IPS-NIHi11 (cell line): ENCODE measurements at places on chromosomes 2 and 18.

DNA sequence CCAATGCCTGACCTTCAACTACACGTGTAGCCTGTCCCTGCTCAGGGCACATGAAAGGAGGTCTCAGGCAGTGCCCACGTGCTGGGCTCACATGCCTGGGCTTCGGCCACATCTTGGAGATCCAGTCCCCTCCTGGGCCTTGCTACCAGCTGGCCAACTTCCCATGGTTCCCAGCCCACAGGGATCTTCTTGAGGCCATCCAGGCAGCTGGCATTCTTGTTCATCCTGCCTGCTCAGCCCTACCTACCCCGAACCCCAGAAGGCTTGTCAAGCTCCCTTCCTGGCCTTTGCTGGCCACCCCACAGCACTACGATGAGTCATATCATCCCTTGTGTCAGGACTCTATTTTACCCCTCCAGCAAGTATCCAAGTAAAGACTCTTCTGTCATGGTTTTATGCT is 97.1 kb downstream of the ZBTB7C start:
- DNase-seq, result no peak

DNA sequence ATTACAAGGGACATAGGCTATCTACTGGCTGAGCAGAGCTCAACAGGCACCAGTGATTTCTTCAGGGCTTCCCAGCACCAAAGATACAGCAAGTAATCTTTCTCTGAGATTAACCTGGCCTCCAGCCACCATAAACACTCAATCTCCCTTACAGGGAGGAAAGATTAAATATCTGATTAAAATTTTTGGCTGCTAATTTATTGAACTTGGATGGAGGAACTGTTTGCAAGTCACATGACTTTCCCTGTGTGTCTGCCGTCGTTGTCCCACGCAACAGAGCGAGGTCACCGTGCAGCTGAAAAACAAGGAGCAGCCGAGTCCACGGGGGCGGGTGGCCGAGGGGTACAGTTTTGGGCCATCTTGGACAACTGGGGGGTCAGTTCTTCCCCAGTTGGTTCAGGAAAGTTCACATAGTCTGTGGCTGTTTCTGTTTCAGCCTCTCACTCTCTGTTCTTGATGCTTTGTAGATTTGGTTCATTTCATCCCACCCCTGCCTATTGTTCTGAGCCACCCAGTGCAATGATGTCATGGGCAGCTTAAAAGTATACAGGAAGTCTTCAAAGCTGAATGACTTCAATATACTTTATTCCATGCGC is 186.8 kb upstream of the CTAGE1 start:
- no peak for DNase-seq

DNA sequence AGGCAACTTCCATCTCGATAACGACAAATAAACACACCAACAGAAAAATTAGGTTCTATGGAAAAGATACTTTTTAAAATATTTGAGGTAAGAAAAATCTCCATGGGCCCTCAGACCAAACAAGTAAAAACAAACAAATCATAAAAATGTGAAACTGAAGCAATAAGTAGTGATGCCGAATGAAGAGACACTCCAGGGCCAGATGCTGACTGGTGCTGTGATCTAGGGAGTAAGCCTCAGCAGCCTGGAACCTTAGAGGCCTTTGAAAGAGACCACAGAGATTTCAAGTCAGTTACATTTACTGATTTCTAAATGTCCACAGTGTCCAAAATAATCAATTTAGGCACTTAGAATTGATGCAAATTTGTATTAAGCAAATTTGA is 1144.7 kb downstream of the CNTNAP5 start:
- no peak for DNase-seq

DNA sequence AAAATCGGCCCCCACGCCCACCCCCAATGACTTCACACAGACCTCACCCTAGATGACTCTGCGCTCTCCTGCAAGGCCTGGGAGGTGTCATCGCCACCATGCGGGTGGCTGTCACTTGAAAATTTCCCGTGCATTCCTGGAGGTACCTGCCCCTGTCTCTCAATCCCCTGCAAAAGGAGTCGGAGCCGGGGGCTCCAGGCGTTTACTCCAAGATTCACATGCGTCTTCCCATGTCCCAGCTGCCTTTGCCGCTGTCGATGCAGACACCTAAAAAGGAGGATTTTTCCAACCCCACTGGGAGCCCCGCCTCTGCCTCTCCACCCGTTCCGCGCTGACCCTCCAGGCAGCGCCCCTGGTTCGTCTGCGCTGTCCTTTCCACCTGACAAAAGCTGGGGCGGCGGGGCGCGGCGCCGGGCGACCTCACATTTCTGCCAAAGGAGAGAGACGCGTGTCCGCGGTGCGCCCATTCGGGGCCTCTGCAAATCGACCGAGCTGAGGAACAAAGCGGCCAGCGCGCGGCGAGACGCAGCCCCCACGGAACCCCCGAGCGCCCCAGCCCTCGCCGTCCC is 667 bp downstream of the REEP1 start:
- no peak for DNase-seq

DNA sequence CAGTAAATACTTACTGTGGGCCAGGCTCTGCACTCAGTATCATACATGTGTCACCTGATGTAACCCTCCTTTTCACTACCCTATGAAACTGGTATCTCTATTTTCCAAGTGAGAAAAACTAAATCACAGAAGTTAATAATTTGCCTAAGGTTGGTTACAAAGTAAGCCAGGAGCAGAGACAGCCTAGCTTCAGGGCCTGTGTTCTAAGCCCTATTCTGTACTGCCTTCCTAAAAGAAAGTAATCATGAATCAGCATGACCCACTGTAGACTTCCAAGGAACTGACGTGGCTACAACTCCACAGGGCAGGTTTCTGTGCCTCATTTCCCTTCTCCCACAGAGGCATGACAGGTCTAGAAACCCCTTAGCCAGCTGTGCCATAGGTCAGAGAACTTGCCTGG is 14.3 kb downstream of the ZNF142 start:
- DNase-seq, result no peak

DNA sequence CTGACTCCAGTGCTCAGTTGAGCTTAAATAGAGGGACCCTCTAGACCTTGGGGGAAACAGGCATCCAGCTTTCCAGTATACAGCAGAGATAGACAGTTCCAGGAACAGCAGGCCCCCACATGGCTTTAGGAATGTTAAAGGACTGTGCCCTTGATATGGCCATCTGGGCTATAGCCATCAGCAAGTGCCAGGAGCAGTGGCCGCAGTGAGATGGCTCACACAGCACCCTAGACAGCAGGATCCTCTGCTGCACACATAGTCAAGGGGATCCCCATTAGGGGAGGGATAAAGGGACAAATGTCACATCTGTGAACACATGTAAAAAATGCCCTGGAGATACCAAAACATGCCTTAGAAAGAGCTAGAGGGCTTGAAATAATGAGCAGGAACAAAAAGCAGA is 213.4 kb downstream of the PTH2R start:
- DNase-seq, result no peak

GRCh38 chr2:98157557-98157956 is 70.6 kb downstream of the VWA3B start:
- DNase-seq, result peak; percentile 49

DNA sequence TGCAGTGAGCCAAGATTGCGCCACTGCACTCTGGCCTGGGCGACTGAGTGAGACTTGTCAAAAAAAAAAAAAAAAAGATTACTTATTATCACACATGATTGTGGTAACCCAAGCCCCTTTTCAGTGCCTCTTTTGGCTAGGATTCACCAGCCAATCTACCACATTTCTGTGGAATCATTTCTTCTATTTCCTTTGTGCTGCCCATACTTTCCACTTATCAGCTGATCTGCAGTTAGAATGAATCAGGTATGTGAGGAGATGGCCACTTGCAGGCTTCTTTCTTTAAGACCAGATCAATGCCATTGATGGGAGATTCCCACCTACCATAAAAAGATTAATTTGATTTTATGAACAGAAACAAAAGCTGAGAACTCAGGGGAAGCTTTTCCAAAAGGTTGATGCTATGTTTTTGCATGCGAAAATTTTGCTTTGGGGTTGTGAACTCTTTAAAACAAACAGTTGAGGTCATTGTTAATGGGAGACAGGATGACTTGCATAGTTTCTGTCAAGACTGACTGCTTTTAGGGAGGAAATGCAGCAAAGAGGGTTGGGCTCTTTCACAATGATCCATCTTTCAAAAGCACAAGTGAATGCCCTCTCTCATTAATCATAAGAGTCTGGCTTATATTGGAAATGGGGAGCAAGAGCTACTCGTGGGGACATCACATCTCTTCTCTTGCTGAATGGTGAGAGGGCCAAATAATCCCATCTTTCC is 66.9 kb upstream of the CYP26B1 start:
- no peak for DNase-seq

DNA sequence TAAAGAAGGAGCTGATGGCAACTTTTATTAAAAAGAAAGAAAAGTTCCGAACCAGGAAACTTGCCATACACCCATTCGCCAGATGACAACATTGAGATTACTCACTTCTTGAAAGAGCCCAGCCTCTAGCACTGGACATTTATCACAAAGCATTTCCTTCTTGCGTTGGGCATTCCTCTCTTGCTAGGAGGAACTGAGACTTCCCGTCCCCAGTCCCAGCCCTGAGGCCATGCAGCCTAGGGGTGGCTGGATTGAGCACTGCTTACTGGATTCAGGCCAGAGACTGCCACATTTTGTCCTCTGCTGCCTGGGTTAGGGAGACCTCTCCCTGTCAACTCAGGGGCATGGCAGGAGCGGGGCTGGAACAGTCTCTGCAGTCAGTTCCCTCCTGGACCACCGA is 80.1 kb downstream of the SDC1 start:
- DNase-seq, result no peak

DNA sequence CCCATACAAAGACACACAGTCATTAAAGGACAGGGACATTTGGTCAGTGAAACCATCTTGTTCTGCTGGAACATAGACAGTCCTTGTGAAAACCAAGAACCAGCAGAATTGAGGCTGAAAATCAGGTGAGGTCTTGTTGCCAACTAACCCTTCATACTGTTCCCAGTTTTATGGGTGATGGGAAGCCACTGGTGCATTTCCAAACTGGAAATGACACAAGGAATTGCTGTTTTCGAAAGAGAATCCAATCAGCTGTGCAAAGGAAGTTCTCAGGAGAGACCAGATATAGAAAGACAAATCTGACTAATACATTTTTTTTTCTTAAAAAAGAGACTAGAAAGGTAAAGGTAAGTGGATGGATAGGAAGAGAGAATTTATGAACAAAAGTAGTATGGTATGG is 948.2 kb downstream of the TSN start:
- DNase-seq, result no peak

DNA sequence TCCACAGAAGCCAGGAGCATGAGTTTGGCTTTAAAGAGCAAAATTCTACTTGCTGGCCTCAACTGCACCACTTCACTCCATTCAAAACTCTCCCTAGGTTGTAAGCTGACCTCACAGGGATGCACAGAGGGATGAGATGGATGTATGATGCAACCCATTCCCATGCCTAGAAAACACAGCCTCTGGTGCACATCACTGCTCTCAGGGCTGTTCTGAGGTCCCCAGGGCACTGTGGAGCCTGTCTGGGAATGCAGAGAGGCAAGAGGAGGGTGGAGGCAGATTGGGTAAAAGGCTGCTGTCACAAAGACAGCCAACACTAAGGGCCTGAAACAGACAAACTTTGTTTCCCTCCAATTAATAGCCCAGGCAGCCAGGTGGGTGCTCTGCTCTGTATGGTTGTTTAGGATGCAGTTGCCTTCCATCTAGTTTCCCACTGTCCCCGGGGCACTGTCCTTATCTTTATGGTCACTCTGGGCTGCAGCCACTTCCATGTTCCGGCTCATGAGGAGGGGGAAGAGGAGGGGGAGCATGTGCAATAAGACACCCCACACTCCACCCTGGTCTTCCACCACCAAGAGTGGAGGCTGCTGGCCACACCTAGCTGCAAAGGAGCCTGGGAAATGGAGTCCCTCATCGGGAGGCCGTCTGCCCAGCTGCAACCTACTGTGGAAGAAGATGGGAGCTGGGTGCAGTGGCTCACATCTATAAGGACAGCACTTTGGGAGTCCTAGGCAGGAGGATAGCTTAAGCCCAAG is 7.0 kb downstream of the GPR45 start:
- DNase-seq, result no peak

- DNase-seq, result peak; percentile 54
Observed at GRCh38 chr2:54763636-54764291, 40.3 kb downstream of the EML6 start.

- DNase-seq, result no peak
Observed at GRCh38 chr2:9637330-9637729, 6.5 kb upstream of the YWHAQ start.

DNA sequence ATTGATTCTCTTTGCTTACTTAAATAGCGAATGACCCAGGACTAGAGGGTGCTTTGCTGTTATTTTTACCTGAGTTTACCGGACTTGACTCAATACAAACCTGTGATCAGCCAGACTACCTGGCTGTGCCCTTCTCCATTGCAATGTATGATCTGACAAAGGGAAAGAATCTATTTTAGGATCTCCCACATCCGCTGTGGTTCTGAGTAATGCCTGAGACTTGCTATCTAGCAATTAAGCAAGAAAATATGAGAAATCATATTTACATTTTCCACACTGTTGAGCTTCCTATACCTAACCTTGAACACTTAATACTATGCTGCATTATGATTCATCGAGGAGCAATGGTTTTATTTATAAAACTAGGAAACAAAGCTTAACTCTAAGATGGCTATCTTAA is 215.2 kb downstream of the RAD51AP2 start:
- no peak for DNase-seq

GRCh38 chr2:168194784-168195522 is 52.4 kb downstream of the STK39 start:
- DNase-seq, result no peak

DNA sequence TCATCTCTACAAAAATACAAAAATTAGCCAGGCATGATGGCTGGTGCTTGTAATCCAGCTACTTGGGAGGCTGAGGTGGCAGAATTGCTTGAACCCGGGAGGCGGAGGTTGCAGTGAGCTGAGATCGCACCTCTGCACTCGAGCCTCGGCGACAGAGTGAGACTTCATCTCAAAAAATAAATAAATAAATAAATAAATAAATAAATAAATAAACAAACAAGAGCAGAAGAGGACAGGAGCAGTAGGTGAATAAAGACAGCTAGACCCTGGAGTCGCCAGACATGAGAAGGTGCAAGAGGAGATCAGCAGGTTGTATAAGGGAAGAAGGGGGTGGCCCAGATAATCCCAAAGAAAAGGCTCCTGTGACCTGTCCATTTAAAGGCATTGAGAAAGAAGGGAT is 12.3 kb downstream of the LAMA1 start:
- DNase-seq, result no peak

DNA sequence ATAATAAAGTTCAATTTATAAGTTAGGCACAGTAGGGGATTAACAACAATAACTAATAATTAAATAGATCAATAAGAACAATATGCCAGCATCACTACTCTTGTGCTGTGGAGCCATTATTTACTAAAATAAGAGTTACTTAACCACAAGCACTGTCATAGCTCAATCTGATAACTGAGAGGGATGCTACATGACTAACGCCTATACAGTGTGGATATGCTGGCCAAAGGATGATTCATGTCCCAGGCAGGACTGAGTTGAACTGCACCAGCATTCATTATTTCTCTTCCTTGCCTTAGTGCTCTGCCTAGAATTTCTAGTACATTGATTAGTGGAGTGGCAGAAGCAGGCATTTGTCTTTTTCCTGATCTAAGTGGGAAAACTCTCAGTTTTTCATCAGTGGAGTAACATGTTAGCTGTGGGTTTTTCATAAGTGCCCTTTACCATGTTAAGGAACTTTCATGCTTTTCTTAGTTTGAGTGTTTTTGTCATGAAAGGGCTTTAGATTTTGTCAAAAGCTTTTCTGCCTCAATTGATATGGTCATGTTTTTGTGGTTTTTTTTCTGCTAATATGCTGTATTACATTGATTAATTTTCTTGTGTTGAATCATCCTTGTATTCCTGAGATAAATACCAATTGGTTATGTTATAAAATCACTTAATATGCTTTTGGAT is 21.7 kb downstream of the KIAA1328 start:
- no peak for DNase-seq
